Mesenchymal stem cell (in vitro differentiated cells and primary cell): ENCODE measurements at places on chromosomes 5 and 9.

- H3K27me3 ChIP-seq, result no peaks in the 10 kb centered on the region
- H3K4me1 ChIP-seq, result peaks cover 5% of the 10 kb centered on the region
- DNase-seq, result no peak
- H3K27ac ChIP-seq, result no peak overlapping the region
- H3K36me3 ChIP-seq, result no peaks in the 10 kb centered on the region
Observed at GRCh38 chr5:56840597-56840996, 25.2 kb downstream of the MAP3K1 start.

GRCh38 chr5:61180886-61181285, 18.6 kb upstream of the SMIM15 start:
- no peaks in the 10 kb centered on the region for H3K36me3 ChIP-seq
- no peak overlapping the region for H3K27ac ChIP-seq
- peak; percentile 29 for DNase-seq

DNA sequence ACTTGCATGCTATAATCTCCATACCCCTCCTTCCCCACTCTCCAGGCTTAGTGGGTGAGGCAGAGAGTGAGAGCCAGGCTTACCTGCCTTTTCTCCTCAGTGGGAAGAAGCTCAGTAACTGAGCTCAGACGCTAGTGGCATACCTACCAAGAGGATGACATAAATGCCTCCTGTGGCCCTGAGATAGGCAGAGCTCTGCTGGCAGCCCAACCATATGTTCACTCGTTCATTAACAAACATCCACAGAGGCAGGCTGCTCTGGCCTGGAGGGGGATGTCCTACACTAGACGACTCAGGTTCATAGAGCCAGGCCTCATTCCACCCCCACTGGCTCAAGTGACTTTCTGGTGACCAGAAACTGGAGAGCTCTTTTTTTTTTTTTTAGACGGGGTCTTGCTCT, 81.3 kb downstream of the THBS4 start:
- no peaks in the 10 kb centered on the region for H3K27me3 ChIP-seq
- H3K4me3 ChIP-seq, result no peak overlapping the region

DNA sequence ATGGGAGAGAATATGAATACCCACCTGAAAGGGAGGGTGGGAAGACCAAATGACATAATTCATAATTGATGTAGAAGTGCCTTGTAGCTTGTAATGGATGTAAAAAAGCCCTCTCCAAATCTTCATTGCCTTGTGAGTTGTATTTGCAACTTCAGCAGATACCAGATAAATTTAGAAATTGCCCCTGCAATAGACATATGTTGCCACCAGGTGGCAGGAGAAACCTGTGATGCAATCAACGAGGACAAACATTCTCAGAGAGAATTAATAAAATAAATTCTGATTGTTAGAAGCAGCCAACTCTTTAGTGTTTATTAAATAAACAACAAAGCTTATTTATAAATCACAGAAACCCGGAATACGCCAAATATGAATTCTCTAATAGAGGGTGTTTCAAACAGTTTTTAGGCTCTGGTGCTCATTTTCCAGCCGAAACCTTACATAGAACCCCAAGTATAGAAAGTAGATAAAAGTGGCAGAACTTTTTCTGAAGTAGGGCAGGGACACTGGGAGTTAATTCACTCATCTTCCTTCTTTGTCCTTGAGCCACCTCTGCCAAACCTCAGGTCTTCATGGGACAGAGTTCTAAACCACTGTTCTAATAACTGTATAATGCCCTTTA, 147.8 kb downstream of the TMEM38B start:
- H3K4me1 ChIP-seq, result no peaks in the 10 kb centered on the region
- no peaks in the 10 kb centered on the region for H3K27me3 ChIP-seq
- H3K4me3 ChIP-seq, result no peak overlapping the region
- H3K36me3 ChIP-seq, result no peaks in the 10 kb centered on the region
- no peak overlapping the region for H3K27ac ChIP-seq

DNA sequence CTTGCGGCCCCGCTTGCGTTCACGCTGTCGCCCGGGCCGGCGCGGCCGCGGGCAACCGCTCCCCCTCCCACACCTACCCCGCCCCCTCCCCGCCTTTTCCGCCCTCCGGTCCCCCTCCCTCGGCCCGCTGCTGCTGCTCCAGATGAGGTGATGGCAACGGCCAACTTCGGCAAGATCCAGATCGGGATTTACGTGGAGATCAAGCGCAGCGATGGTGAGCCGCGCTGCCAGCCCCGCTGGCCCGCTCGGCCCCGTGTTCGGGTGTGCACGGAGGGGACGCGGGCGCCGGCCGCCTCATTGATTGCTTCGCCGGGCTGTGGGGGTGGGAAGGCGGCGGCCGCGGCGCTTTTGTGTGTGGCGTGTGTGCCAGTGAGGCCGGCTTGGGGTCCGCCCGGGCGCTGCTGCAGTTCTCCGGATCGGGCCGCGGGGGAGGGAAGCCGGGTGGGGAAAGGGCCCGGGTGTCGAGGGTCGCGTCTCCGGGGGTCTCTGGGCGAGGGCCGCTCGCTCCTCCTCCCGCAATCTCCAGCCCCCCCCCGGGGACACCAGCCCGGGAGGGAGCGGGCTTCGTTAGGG, 403 bp downstream of the KIF2A start:
- no peaks in the 10 kb centered on the region for H3K27me3 ChIP-seq
- H3K4me1 ChIP-seq, result no peaks in the 10 kb centered on the region
- H3K27ac ChIP-seq, result peak overlapping the region; percentile 66
- peak; percentile 66 for DNase-seq

- H3K27ac ChIP-seq, result no peak overlapping the region
- H3K36me3 ChIP-seq, result no peaks in the 10 kb centered on the region
- H3K4me3 ChIP-seq, result no peak overlapping the region
- peak; percentile 62 for DNase-seq
Observed at GRCh38 chr5:35487233-35488025, 130.2 kb upstream of the SPEF2 start.

DNA sequence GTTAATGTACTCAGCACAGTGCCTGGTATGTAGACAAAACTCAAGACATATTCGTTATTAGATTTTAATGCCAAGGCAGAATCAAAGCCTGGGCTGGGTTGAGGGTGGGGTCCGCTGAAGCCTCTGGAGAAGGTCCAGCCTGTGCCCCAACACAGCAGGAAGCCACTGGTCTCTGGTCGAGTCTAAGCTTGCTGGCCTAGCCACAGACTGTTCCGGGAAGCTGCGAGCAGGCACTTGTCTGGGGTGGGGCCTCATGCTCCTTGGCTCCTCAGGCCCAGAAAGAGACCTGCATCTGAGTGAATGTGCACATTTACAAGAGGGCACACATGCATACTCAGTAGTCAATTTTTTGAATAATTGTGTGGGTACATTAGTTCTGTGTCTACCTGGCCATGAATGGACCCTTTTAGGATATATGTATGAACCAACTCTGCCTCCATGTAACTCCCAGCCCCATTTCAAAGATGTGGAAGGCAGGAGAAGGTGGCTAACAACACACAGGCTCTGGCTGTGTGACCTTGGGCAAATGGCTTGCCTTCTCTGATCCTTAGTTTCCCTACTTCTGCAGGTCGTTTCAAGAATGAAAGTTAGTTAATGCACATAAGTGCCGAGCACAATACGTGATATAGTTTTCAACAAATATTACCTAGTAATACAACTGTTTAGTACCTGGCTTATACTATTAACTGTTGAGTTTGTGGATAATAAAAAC, 18.3 kb downstream of the FAT2 start:
- no peak overlapping the region for H3K4me3 ChIP-seq
- no peaks in the 10 kb centered on the region for H3K27me3 ChIP-seq
- peaks cover 3% of the 10 kb centered on the region for H3K4me1 ChIP-seq
- no peak for DNase-seq

- H3K27ac ChIP-seq, result no peak overlapping the region
- no peaks in the 10 kb centered on the region for H3K27me3 ChIP-seq
- H3K4me3 ChIP-seq, result no peak overlapping the region
Observed at GRCh38 chr5:58938563-58939424, 355.9 kb downstream of the RAB3C start.

DNA sequence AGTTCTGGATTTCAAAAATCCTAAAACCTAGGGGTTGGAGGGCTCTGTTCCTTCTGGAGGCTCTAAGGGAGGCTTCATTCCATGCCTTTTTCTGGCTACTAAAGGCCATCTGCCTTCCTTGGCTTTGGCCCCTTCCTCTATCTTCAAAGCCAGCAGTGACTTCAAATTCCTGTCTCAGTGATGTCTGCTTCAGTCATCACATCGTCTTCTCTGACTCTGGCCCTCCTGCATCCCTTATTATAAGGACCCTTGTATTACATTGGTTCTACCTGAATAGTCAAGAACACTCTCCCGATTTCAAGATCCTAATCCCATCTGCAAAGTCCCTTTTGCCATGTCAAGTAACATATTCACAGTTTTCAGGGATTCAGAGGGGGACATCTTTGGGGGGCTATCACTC, 60.3 kb downstream of the GNA14 start:
- no peaks in the 10 kb centered on the region for H3K36me3 ChIP-seq
- H3K4me1 ChIP-seq, result no peaks in the 10 kb centered on the region
- H3K4me3 ChIP-seq, result peak overlapping the region; percentile 55
- peak overlapping the region; percentile 21 for H3K27ac ChIP-seq
- peaks cover 3% of the 10 kb centered on the region for H3K27me3 ChIP-seq

- no peaks in the 10 kb centered on the region for H3K4me1 ChIP-seq
- no peaks in the 10 kb centered on the region for H3K36me3 ChIP-seq
- H3K27me3 ChIP-seq, result no peaks in the 10 kb centered on the region
- DNase-seq, result peak; percentile 52
- H3K27ac ChIP-seq, result no peak overlapping the region
Observed at GRCh38 chr9:17063535-17064135, 71.2 kb upstream of the CNTLN start.

GRCh38 chr5:123452401-123452800, 29.2 kb upstream of the CEP120 start:
- no peaks in the 10 kb centered on the region for H3K27me3 ChIP-seq
- H3K4me1 ChIP-seq, result no peaks in the 10 kb centered on the region
- DNase-seq, result no peak
- no peak overlapping the region for H3K4me3 ChIP-seq

- peaks cover 28% of the 10 kb centered on the region for H3K4me1 ChIP-seq
- no peaks in the 10 kb centered on the region for H3K36me3 ChIP-seq
- peaks cover 36% of the 10 kb centered on the region for H3K27me3 ChIP-seq
- no peak overlapping the region for H3K27ac ChIP-seq
- no peak for DNase-seq
- no peak overlapping the region for H3K4me3 ChIP-seq
Observed at GRCh38 chr9:89601306-89601705, 3.5 kb upstream of the GADD45G start.

DNA sequence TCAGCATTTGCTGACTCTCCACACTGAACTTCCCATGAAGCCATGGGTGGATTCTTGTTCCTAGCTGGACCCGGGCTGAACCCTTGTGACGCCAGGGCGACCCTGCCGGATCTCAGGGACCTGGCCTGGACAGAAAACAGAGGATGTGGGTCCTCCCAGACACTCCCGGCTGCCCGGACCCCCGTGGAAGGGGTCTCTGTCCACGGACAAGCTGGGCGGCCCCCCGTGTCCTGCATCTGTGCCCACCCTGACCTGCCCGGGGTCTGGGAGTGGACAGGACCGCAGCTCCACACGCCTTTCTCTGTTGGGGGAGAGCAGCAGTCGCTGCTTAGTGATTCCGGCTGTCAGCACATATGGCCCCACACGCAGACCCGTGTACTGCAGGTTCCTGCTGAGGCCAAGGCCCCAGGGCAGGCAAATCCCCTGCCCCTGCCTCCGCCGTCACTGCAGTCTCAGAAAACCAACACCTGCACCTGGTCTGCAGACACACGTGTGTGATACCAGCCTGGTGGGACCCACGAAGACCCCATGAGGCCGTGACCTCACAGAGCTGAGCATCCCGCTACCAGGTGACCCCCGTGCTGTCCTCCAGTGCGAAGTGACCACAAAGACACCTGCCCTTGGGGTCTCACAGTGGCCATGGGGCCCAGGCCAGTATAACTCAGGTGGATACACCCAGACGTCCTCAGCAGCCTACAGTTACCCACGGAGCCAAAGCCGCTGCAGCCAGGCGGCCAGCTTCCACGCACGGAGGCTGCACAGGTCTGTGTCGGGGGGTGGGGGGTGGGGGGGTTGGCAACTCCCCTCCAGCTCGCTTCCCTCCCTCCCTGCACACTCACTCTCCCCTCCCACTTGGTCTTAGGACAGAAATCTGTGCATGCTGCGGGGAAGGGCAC, 50.6 kb downstream of the NKD2 start:
- no peak overlapping the region for H3K27ac ChIP-seq
- DNase-seq, result no peak
- no peaks in the 10 kb centered on the region for H3K27me3 ChIP-seq
- H3K36me3 ChIP-seq, result peaks cover 20% of the 10 kb centered on the region

DNA sequence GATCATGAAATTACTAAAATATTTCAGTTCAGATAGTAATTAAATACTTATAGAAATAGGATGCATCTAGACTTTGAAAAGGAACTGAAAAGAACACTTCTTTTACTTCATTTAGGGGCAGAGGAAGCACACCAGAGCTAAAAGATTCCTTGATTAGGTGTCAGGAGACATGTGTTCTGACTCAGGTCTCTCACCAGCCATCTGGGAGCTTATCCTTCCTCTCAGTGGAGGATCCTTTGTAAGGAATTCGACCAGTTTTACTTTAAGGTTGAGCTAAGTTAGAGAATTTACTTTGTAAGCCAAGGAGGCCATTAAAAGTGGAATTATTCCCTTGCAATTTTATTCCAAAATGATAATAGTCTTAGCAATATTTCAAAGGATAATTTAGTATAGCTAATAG, 16.7 kb downstream of the VCAN start:
- no peaks in the 10 kb centered on the region for H3K27me3 ChIP-seq
- H3K4me3 ChIP-seq, result no peak overlapping the region
- peak overlapping the region; percentile 53 for H3K27ac ChIP-seq
- DNase-seq, result peak; percentile 70
- H3K36me3 ChIP-seq, result peaks cover 98% of the 10 kb centered on the region

DNA sequence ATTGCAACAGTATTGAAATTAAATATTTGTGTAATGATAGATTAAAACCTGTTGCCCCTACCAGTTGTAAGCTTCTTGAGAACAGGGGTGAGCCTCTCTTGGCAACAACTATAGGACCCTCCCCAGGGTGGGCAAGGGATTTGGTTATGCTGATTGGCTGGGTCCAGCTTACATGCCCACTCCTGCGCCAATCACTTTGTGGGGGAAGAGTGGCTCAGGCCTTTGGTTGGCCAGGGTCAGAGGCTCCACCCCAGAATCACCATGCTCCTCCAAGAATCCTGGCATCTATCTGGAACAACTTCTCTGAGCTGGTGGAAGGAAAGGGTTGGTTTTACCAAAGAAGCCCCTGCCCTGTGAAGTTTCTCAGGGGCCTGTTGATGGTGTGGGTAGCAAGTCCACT, 8.6 kb upstream of the PITX1 start:
- no peak for DNase-seq
- H3K27me3 ChIP-seq, result peaks cover 96% of the 10 kb centered on the region
- H3K27ac ChIP-seq, result no peak overlapping the region
- H3K4me3 ChIP-seq, result no peak overlapping the region
- peaks cover 15% of the 10 kb centered on the region for H3K4me1 ChIP-seq
- H3K36me3 ChIP-seq, result no peaks in the 10 kb centered on the region

- no peak overlapping the region for H3K27ac ChIP-seq
- peaks cover 2% of the 10 kb centered on the region for H3K4me1 ChIP-seq
- DNase-seq, result peak; percentile 65
- no peaks in the 10 kb centered on the region for H3K27me3 ChIP-seq
- no peaks in the 10 kb centered on the region for H3K36me3 ChIP-seq
- H3K4me3 ChIP-seq, result no peak overlapping the region
Observed at GRCh38 chr5:52725065-52725746, 62.5 kb upstream of the ITGA1 start.

GRCh38 chr5:7749626-7750025, 101.3 kb downstream of the CFAP90 start:
- peaks cover 7% of the 10 kb centered on the region for H3K27me3 ChIP-seq
- H3K4me1 ChIP-seq, result peaks cover 3% of the 10 kb centered on the region
- H3K4me3 ChIP-seq, result no peak overlapping the region
- H3K27ac ChIP-seq, result no peak overlapping the region

GRCh38 chr5:149405550-149406202, 26.6 kb upstream of the IL17B start:
- H3K27me3 ChIP-seq, result no peaks in the 10 kb centered on the region
- peaks cover 49% of the 10 kb centered on the region for H3K4me1 ChIP-seq
- no peak overlapping the region for H3K4me3 ChIP-seq
- DNase-seq, result peak; percentile 59

- no peaks in the 10 kb centered on the region for H3K36me3 ChIP-seq
- no peak for DNase-seq
- H3K27ac ChIP-seq, result no peak overlapping the region
Observed at GRCh38 chr5:111557686-111558085, 45.4 kb upstream of the STARD4 start.
